SW480 (cell line): ENCODE measurements at places on chromosomes 6 and 20.

DNA sequence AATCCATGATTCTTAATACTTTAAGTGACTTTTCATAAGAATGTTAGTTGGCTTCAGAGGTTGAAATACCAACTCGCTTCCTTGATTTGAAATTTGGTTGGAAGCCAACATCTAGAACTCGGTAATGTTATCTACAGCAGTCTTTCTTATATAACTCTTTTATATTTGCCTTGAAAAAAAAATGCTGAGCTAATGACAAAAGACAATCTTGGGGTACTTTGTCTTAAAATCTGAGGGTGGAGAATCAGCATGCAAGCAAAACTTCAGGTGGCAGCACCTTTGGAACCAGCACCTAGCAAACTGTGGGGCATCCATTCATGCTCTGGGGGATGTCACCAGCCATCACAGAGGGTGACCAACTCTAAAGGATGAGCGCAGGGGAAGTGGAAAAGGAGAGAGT lies 76.3 kb downstream of the PDE10A start:
- DNase-seq, result no peak

DNA sequence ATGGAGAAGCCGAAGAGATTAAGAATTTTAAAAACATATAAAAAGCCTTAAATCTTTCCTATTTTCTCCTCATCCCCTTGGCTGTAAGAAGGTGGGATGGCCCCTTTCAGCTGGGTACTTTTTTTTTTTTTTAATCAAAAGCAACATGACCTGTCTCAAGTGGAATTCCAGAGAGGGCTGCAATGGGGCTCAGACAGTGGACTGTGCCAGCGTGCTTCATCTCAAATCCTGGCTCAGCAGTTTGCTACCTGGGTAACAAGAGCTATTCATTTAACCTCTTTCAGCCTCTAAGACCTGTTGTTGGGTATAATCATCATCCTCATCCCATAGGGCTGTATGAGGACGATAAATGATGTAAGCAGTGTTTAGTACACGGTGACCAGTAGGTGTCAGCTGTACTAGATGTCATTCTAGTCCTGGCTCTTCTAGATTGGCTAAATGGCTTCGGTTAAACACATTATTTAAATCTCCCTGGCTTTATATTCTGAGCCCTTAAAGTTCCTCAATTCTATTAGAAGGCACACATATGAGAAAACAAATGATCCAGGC lies 6.9 kb upstream of the PPP1R3G start:
- DNase-seq, result peak; percentile 33

DNA sequence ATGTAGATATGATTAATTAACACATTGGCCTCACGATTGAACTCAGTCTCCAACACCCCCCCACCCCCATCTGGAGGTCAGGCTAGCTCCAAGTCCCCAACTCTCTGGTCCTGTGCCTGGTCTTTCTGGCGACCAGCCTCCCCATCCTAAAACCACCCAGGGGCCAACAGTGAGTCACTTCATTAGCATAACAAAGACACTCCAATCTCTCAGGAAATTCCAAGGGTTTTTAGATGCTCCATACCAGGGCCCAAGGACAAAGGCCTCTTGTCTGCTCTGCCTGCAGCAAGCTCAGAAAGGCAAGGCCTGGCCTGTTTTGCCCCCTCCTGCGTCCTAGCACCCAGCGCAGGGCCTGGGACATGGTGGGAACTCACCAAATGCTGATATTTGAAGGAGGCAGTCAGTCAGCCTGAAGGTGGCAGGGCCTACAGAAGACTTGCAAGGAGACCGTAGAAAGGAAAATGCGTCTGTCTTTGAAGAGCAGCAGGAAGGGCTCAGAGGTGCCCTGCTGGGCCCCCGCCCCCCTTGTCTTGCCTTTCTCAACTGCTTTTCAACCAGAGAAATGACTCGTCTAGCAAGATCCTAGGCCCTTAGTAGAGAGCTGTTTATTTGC lies 184.7 kb downstream of the CDH4 start:
- DNase-seq, result peak; percentile 90

GRCh38 chr20:31570735-31571617 lies 34.1 kb upstream of the ID1 start:
- DNase-seq, result peak; percentile 96

GRCh38 chr6:130382872-130383490 lies 17.2 kb downstream of the TMEM200A start:
- DNase-seq, result peak; percentile 18

GRCh38 chr6:111503660-111504059 lies 20.6 kb upstream of the REV3L start:
- no peak for DNase-seq

DNA sequence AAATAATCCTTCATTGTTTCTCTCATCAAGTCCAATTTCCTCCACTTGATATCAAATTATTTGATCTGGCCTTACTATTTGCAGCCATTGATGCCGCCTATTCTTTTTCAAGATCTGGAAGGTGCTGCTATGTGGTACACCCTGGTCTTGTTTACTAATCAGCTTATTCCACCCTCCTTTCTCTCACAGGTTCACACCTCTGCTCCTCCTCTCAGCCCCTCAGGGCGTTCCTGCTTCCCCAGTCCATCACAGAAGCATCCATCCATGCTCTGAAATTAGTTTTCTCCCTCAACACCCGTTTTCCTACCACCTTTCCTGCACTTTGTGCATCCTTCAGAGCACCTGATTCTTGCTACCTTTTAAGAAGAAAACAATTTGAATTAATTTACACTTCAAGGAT lies 183.6 kb downstream of the EPHA7 start:
- DNase-seq, result no peak

- peak; percentile 42 for DNase-seq
Measured at GRCh38 chr6:134077301-134077700, 24.9 kb upstream of the SLC2A12 start.

- DNase-seq, result no peak
Measured at GRCh38 chr6:14826456-14826855, 419.4 kb upstream of the JARID2 start.

GRCh38 chr6:132060591-132060990 lies 109.4 kb upstream of the CCN2 start:
- DNase-seq, result peak; percentile 31

- DNase-seq, result peak; percentile 80
Measured at GRCh38 chr20:53001498-53002301, 29.5 kb downstream of the TSHZ2 start.

DNA sequence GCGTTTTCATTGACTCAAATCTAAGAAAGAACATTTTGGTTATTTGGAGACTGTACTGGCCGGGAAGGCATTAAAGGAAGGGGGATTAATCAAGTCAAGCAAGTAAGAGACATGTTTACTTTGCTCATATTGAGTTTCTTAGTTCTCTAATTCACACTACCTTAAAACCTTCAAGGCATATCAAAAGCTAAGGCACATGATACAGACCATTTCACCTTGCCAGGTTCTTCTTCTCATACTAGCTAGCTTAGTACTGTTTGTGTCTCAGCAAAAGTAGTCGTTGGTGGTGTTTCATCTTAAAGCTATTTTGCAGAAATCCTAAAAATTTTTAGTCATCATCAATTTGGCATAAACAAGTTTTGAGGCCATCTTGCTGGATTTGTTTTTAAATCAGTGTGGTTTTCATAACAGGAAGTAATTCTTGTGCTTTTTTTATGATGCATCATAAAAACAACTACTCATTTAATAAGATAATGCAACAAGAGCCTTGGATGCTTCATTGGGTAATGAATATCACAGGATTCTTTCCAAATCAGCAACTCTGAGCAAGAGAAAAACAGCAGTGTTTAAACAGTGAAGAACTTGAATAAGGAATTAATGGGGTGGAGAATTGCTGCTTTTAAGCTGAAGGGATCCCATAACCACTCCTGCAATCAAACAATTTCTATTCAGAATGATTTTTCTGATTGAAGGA lies 425.3 kb downstream of the EPM2A start:
- DNase-seq, result no peak
